Left colon (tissue), 2 donors: ENCODE measurements at places on chromosomes 5 and 9. TPM values are rescaled to one million over a fixed set of nuclear protein-coding genes. Genes with fewer than 3 reads are reported as not detected.

GRCh38 chr9:13648676-13649075 is 369.2 kb upstream of the MPDZ start:
- DNase-seq: no peak

GRCh38 chr9:128419061-128419925 is 1.4 kb upstream of the CERCAM start:
- no peak for DNase-seq

GRCh38 chr9:18786196-18786595 is 246.8 kb downstream of the SAXO1 start:
- DNase-seq: no peak

DNA sequence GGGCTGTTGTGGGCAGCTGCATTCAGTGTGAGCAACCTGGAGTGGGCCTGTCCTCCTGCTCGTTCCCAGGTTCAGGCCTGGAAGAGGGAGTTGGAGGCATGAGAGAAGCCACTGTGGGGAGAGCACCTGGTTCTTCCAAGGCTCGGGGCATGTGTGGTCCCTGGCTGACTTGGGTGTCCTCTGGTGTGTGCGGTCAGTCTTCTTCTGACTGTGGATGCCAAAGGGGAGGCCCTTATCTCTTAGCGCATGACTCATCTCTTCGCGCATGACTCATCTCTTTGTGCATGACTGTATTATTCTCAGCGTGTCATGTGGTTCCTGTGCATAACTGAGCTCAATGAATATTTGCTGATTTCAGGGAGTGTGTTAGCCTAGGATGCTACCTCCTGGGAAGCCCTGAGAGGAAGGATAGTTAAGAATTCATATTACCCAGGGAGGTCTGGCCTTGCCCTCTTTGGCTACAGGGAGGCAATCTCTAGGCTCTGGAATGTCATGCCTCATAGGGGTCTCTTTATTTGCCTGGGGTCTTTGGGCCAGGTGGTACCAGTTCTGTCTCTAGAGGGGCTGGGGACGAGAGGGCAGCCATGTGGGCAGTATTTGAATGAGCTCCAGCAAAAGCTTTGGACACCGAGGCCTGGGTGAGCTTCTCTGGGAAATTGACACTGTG is 188.7 kb downstream of the HSPA4 start:
- no peak for DNase-seq

DNA sequence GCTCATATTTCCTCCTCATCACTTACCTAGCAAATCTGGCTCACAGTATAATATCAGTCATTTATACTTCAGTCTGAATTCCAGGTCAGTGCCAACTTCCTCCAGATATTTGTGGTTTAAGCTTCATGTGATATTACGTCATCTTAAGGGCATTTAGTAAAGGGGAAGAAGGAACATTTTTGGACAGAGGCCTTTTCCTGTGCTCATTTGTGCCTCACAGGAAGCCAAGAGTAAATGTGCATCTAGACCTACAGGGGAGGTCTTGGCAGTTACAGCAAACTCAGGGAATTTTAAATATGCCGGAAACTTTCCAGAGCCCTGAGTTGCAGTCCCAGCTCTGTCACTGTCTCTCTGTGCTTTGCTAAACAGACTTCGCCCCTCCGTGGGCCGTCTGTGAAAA is 12.3 kb upstream of the KCNIP1 start:
- no peak for DNase-seq

- peak; percentile 88 for DNase-seq
Observed at GRCh38 chr5:43602461-43603343, at the start of gene NNT. Gene NNT, plus strand, starts transcription at chr5:43603180. Its CDS starts 6,016 bp downstream, at chr5:43609196.

DNA sequence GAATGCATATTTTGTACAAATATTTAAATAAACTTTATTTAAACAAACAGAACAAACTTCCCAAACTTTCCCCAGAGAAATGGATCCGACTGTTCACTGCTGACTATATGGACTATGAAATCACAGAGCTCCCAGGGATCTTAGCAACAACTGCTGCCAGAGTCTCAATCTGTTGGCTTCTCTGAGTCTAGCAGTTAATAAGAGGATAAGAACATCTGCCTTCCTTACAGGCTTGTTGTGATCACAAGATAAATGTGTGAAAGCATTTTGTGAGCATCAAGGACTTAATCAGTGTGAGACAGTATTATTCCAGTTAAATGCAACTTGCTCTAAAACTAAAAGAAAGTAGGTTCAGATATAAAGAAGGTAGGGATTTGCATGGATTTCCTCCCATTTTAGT is 31.4 kb upstream of the MYOT start:
- DNase-seq: no peak

- DNase-seq: no peak
Observed at GRCh38 chr9:134853893-134854292, 26.7 kb upstream of the FCN2 start.

DNA sequence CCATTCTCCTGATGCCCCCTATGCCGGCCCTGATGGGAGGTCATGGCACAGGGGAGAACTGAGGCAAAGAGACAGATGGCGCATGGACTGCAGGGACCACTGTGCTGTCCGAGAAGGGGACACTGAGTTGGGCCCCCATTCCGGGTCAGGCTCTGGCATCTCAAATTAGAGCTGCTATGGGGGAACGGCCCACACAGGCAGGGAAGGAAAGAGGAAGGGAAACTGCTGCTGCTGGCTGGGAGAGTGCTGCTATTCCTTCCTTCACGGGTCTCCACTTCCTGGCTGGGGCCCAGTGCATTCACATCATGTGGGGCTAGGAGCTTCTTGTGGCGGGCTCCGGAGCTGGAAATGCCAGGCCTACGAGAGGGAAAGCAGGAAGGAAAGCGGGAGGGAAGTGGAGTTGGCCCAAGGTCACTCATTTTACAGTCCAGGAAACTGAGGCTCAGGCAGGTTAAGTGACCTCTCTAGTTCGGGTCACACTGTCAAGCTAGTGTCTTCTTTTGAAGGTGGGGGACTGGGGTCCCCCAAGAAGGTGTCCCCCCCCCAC is 1.3 kb upstream of the CARD19 start:
- DNase-seq: peak; percentile 62

- no peak for DNase-seq
Observed at GRCh38 chr5:142753116-142753631, 17.0 kb upstream of the ARHGAP26 start.

- no peak for DNase-seq
Observed at GRCh38 chr9:5089737-5090136, 95.7 kb downstream of the INSL6 start.

DNA sequence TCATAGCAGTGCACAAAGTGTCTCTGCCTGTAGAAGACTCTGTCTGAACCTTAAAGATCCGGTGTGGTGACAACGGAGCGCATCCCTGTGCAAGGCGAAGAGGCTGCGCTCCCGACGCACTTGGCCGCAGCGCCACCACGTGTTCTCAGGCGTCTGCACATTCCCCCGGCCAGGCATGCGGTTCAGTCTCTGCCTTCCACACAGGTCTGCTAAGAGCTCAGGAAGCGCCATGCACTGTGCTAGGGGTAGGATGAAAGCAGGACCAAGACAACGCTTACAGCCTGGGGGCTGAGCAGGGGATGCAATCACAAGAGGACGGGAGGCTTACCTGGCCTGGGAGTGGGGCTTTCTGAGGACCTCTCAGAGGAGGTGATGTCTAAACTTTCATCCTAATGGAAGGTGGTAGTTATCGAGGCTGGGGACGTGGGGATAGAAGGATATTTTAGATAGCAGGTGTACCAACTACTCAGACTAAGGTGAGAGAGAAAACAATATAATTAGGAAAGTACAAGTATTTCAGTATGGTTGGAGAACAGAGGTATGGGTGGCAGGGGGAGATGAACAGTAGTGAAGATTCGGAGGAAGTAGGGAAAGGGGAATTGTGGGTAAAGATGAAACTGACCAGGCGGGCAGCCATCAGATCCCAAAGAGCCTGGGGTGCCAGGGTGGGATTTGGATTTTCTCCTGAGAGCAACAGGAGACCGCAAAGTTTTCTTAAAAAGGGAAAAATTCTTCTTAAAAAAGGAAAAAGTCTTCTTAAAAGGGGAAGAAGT is 13.3 kb downstream of the CAPSL start:
- peak; percentile 37 for DNase-seq

PCDHGA10 gene
- total RNA-seq: 5.3 TPM

FAM153A gene
- total RNA-seq: not detected

ANKRD18B gene
- total RNA-seq: not detected
